Testis (tissue), 5 donors: ENCODE measurements at places on chromosomes 11 and 22. TPM values are rescaled to one million over a fixed set of nuclear protein-coding genes. Genes with fewer than 3 reads are reported as not detected.

- DNase-seq: no peak
- no peaks in the 10 kb centered on the region for H3K4me1 ChIP-seq
Measured at GRCh38 chr11:44145011-44145775, 49.7 kb downstream of the EXT2 start.

The ACR gene
- 88.7 TPM for total RNA-seq

DNA sequence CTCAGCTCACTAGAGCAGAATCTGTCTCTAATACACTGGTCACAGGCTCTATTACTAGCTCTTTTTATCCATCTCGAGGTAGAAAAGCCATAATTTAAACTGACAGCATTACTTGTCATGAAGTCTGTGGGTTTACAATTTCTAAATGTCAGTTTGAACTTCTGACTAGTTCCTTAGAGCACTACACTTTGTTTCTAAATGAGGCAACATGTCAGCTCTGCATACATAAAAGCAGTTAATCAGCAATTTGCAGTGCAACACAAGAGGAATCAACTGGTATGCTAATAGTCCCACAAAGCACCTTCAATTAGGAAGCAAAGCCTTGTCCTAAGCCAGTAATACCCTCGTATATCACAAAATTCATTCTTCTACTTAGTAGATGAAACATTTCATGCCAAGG, 321.3 kb downstream of the TTC28 start:
- no peaks in the 10 kb centered on the region for H3K36me3 ChIP-seq
- no peak overlapping the region for H3K4me3 ChIP-seq
- H3K4me1 ChIP-seq: no peaks in the 10 kb centered on the region
- no peak overlapping the region for H3K27ac ChIP-seq

- no peaks in the 10 kb centered on the region for H3K4me1 ChIP-seq
- H3K27me3 ChIP-seq: no peaks in the 10 kb centered on the region
- DNase-seq: no peak
- no peaks in the 10 kb centered on the region for H3K36me3 ChIP-seq
- H3K27ac ChIP-seq: no peak overlapping the region
- no peak overlapping the region for H3K4me3 ChIP-seq
Measured at GRCh38 chr11:116640641-116641402, 132.0 kb downstream of the BUD13 start.

DNA sequence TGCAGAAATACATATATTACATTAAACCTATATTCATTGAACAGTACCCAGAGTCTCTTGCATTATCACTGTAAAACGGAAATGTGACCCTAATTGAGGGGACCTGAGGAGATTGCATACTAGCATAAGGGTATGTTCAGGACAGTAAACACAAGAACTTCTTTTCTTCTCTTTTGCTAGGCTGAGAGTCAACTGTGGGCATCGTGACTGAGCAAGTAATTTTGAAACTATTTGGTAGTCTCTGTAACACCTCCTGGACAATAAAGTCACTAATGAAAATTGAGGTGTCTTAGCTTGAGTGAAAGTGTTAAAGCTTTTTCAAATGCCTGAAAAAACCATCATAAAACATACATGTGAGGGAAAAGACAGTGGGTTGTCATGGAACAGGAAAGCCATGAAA, 90.9 kb downstream of the PDHX start:
- no peak overlapping the region for H3K4me3 ChIP-seq
- H3K27me3 ChIP-seq: no peaks in the 10 kb centered on the region
- no peak for DNase-seq
- no peaks in the 10 kb centered on the region for H3K36me3 ChIP-seq

DNA sequence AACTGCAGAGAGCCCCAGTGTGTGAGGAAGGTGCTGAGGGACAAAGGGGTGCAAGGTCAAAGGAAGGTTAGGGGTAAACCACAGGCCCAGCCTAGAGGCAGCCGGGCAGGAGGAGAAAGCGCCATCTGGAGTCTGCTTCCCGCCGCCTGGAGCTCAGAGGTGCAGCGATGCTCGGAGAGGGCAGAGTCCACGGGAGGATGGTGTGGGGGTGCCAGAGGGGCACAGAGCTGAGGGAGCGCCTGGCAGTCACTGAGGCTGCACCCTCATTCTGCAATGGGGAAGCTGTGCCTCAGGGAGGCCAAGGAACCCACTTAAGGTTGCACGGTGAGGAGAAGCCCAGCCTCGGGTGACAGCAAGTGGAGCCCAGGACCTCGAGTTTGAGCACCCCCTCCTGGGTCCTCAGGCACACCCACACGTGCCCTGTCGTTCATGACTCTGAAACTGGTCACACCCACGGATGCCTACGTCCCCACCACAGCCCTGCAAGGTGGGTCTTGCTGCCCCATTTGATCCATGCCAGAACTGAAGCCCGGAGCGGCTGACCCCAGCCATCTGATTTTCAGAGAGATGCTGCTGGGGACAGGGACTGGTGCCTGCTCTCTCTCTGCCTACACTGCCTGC, 1.6 kb downstream of the IL2RB start:
- no peak for DNase-seq
- no peak overlapping the region for H3K4me3 ChIP-seq
- H3K27me3 ChIP-seq: no peaks in the 10 kb centered on the region
- H3K27ac ChIP-seq: no peak overlapping the region

GRCh38 chr11:6757373-6757967, 14.3 kb downstream of the OR2AG2 start:
- peak; percentile 75 for DNase-seq
- no peak overlapping the region for H3K27ac ChIP-seq
- H3K4me1 ChIP-seq: no peaks in the 10 kb centered on the region
- H3K27me3 ChIP-seq: no peaks in the 10 kb centered on the region
- no peak overlapping the region for H3K4me3 ChIP-seq

The MS4A6A gene
- total RNA-seq: 21.6 TPM

The PGA5 gene
- total RNA-seq: 0.43 TPM

DNA sequence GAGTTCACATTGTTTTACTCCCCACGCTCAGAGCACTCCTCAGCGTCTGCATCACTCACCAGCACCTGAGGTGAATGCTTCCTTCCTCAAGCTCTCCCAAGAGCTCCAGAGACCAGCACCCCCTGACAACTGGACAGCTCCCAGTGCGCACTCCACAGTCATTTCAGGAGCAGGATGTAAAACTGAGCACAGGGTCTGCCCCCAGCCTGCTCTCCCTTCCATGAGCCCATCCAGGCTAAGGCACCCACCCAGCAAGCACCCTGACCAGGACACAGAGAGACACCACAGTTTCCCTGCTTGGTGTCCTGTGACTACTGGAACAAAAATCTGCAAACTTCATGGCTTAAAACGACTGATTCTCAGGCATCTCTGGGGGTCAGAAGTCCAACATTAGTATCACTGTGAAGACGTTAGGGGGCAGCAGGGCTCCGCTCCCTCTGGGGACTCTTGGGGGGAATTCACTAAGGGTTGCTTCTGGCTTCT, 3.3 kb downstream of the SCGB1D2 start:
- H3K27ac ChIP-seq: no peak overlapping the region
- peak; percentile 44 for DNase-seq
- H3K27me3 ChIP-seq: no peaks in the 10 kb centered on the region
- H3K36me3 ChIP-seq: no peaks in the 10 kb centered on the region

DNA sequence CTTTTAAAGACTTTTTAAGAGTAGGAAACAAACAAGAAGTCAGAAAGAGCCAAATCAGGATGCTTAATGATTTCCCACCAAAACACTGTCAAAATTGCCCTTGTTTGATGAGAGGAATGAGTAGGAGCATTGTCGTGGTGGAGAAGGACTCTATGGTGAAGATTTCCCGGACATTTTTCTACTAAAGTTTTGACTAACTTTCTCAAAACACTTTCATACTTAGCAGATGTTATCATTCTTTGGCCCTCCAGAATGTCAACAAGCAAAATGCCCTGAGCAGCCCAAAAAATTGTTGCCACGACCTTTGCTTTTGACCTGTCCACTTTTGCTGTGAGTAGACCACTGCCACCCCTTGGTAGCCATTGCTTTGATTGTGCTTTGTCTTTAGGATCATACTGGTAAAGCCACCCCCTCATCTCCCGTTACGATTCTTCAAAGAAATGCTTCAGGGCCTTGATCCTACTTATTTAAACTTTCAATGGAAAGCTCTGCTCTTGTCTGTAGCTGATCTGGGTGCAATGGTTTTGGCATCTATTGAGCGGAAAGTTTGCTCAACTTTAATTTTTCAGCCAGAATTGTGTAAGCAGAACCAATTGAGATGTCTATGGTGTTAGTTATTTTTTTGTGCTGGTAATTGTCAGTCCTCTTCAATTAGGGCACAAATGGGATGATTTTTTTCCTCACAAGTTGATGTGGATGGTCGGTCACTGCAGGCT, 67.2 kb downstream of the ADM start:
- H3K27me3 ChIP-seq: no peaks in the 10 kb centered on the region
- no peak for DNase-seq
- H3K4me3 ChIP-seq: no peak overlapping the region
- no peak overlapping the region for H3K27ac ChIP-seq
- H3K4me1 ChIP-seq: peaks cover 11% of the 10 kb centered on the region

The CCDC87 gene
- 14.4 TPM for total RNA-seq

- peak within 1 kb of the TSS; percentile 72 for H3K27ac ChIP-seq
- peak; percentile 78 for DNase-seq
- H3K36me3 ChIP-seq: no peaks in the 10 kb centered on the region
- peaks cover 30% of the 10 kb centered on the region for H3K4me1 ChIP-seq
- no peaks in the 10 kb centered on the region for H3K27me3 ChIP-seq
Measured at GRCh38 chr11:120210626-120211521, at the start of gene OAF. OAF (plus strand) TSS chr11:120211032; CDS start chr11:120211280, 248 bp downstream.

The RBFOX2 gene
- total RNA-seq: 63.9 TPM

- no peak overlapping the region for H3K4me3 ChIP-seq
- no peaks in the 10 kb centered on the region for H3K36me3 ChIP-seq
- DNase-seq: no peak
- no peaks in the 10 kb centered on the region for H3K27me3 ChIP-seq
- no peaks in the 10 kb centered on the region for H3K4me1 ChIP-seq
Measured at GRCh38 chr11:77058900-77059299, 7.9 kb upstream of the CAPN5 start.

- no peak overlapping the region for H3K4me3 ChIP-seq
- peak overlapping the region; percentile 50 for H3K27ac ChIP-seq
- H3K4me1 ChIP-seq: peaks cover 16% of the 10 kb centered on the region
- H3K36me3 ChIP-seq: no peaks in the 10 kb centered on the region
- no peak for DNase-seq
- no peaks in the 10 kb centered on the region for H3K27me3 ChIP-seq
Measured at GRCh38 chr11:95915051-95915450, 8.9 kb downstream of the MTMR2 start.

The LMO2 gene
- 8.1 TPM for total RNA-seq

GRCh38 chr22:43515902-43516301, 104.1 kb downstream of the MPPED1 start:
- H3K27ac ChIP-seq: no peak overlapping the region
- DNase-seq: no peak
- H3K4me1 ChIP-seq: no peaks in the 10 kb centered on the region
- H3K27me3 ChIP-seq: no peaks in the 10 kb centered on the region
- H3K36me3 ChIP-seq: no peaks in the 10 kb centered on the region

DNA sequence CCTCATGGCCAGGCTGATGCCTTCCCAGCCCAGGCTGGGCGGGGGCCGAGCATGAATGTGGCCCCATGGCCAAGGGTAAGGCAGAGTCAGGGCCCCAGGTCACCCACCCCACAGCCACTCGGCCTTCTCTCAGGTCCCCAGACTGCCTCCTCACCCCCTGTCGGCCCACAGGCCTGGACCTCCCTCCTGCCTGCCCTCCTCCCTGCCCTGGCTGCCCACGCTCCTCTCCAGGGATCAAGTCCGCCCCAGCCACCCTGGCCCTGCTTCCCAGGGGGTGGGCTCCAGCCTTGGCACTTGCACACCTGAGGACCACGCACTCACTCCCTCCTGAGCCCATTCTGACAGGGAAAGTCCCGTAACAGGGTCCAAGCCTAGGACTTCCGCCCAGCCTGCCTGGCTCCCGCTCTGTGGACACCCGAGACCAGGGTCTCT, 37.8 kb upstream of the TH start:
- no peak overlapping the region for H3K27ac ChIP-seq
- no peaks in the 10 kb centered on the region for H3K27me3 ChIP-seq
- H3K4me1 ChIP-seq: peaks cover 9% of the 10 kb centered on the region
- no peak overlapping the region for H3K4me3 ChIP-seq

DNA sequence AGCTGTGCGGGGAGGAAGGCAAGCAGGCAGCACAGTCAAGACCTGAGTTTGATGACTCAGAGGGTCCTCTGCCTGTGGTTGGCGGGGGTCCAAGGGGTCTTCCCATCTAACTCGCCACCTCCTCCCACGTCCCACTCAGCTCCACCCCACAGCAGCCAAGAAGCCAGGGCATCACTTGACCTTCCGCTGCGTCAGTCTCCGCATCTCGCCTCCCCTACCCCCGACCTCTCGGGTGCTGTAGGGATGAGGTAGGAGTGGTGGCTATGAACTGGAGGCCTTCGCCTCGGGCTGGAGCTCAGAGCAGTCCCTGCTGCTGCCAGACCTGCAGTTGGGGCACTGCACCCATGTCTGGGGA, 90.6 kb downstream of the CDKN1C start:
- no peak for DNase-seq
- no peak overlapping the region for H3K4me3 ChIP-seq
- H3K36me3 ChIP-seq: no peaks in the 10 kb centered on the region
- H3K4me1 ChIP-seq: peaks cover 6% of the 10 kb centered on the region
- no peaks in the 10 kb centered on the region for H3K27me3 ChIP-seq

- no peaks in the 10 kb centered on the region for H3K27me3 ChIP-seq
- H3K36me3 ChIP-seq: no peaks in the 10 kb centered on the region
- no peak for DNase-seq
- peak overlapping the region; percentile 82 for H3K4me3 ChIP-seq
- peak overlapping the region; percentile 9 for H3K27ac ChIP-seq
- H3K4me1 ChIP-seq: peaks cover 28% of the 10 kb centered on the region
Measured at GRCh38 chr22:50201191-50202129, 649 bp downstream of the SELENOO start.

GRCh38 chr11:106327134-106327533, 249.7 kb downstream of the AASDHPPT start:
- H3K27me3 ChIP-seq: no peaks in the 10 kb centered on the region
- H3K36me3 ChIP-seq: no peaks in the 10 kb centered on the region
- DNase-seq: no peak

GRCh38 chr22:39245130-39246039, 603 bp upstream of the PDGFB start:
- no peaks in the 10 kb centered on the region for H3K36me3 ChIP-seq
- peaks cover 15% of the 10 kb centered on the region for H3K4me1 ChIP-seq
- no peak overlapping the region for H3K4me3 ChIP-seq
- H3K27me3 ChIP-seq: no peaks in the 10 kb centered on the region

The OR5L1 gene
- not detected for total RNA-seq

- peaks cover 54% of the 10 kb centered on the region for H3K4me1 ChIP-seq
- H3K4me3 ChIP-seq: peak overlapping the region; percentile 66
- no peak for DNase-seq
- peak overlapping the region; percentile 28 for H3K27ac ChIP-seq
Measured at GRCh38 chr11:10305964-10306918, 1.4 kb downstream of the ADM start.

The SLC22A25 gene
- not detected for total RNA-seq

- H3K4me3 ChIP-seq: no peak overlapping the region
- no peak for DNase-seq
- no peak overlapping the region for H3K27ac ChIP-seq
- peaks cover 12% of the 10 kb centered on the region for H3K4me1 ChIP-seq
Measured at GRCh38 chr22:46833228-46833627, 70.8 kb downstream of the TBC1D22A start.
